Activated naive CD8-positive, alpha-beta T cell treated with anti-CD3 and anti-CD28 coated beads, Interleukin-2, amount 10 ng/mL, durations not matched to agents 7 days and 5 days (primary cell): ENCODE measurements at places on chromosomes 6 and 20. TPM values are rescaled to one million over a fixed set of nuclear protein-coding genes. Genes with fewer than 3 reads are reported as not detected.

GABRR1 gene
- total RNA-seq = not detected

MRAP2 gene
- total RNA-seq = not detected

GRCh38 chr20:25453035-25453810 lies 45.8 kb downstream of the GINS1 start:
- no peak for DNase-seq

- no peak for DNase-seq
Measured at GRCh38 chr20:51346686-51347485, 195.6 kb downstream of the NFATC2 start.

GRCh38 chr6:90274451-90275030 lies 22.1 kb downstream of the BACH2 start:
- DNase-seq = peak; percentile 76
